Forelimb muscle (tissue), 1 donor: ENCODE measurements at places on chromosomes 13 and 19.

DNA sequence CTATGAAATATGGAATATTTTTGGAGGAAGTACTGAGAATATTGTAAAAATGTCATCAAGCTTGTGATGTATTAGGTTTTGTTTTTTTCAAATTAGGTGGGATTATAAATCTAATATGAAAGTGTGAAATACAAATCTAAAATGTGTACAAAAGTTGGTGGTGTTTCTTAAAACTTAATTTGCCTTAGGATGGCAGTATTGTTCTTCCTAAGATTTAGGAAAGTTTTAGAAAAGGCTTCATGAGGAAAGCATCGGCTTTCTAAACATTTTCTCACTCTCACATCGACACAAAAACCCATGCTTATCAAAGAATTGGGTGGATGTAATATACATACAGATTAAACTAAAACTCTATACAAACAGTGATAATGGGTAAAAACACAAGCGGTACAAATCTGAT, 972.0 kb upstream of the PCDH20 start:
- no peak for DNase-seq

DNA sequence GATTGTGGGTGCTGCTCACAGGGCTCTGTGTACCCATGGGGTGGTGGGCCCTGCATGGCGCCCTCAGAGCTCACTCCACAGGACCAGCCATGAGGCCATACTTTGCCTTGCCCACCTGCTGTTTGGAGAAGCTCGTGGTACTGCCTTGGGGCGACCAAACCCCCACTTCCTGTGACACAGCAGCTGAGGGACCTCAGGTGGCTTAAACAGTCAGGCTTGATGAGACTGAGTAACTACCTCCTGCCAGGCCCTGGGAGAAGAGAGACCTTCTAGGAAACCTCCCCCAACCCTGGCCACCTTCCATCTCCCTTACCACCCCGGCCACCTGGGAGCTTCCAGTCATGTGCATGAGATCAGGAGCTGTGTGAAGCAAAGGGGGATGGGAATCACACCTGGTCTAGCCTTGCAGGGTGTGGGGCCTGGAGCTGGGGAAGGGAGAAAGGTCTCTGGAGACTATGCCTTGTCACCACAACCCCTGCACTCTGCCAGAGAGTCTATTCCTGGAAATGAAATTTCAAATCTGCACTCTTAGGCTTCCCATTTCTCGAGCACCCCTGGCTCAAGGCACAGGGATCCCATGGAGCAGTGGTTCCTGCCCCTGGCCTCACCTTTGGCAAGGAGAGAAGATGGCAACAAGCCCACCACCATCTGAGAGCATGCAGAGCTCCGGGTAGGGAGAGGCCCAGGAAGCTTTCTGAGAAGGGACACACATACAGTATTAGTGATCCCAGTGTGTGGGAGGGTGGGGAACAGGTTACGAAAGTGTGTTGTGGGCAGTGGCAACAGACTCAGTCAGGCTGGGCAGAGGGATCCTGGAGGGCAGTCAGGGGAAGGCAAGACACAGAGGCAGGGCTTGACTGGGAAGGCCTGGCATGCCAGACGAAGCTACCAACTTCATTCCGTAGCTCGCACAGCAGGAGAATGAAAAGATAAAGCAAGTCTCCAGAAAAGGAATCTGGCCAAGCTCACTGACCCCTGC, 125.0 kb downstream of the URI1 start:
- no peak for DNase-seq

- DNase-seq, result no peak
Measured at GRCh38 chr13:98142380-98143156, at the start of gene FARP1. Gene FARP1 (plus strand): TSS chr13:98143094. CDS start chr13:98213243, 70,149 bp downstream.

- no peak for DNase-seq
Measured at GRCh38 chr19:43625918-43626579, 6.6 kb upstream of the ZNF428 start.

DNA sequence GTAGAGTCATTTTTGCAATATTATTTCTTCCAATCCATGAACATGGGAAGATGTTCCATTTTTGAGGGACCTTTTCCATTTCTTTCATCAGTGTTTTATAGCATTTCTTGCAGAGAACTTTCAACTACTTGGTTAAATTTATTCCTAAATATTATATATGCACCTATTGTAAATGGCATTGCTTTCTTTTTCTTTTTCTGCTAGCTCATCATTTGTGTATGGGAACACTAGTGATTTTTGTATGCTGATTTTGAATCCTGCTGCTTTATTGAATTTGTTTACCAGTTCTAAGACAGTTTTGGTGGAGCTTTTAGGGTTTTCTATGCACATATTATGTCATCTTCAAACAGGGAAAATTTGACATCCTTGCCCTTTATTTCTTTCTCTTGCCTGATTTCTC, 7.2 kb upstream of the CYP4F2 start:
- DNase-seq, result no peak

- DNase-seq, result no peak
Measured at GRCh38 chr19:54231077-54231931, 8.5 kb upstream of the LILRB3 start.

DNA sequence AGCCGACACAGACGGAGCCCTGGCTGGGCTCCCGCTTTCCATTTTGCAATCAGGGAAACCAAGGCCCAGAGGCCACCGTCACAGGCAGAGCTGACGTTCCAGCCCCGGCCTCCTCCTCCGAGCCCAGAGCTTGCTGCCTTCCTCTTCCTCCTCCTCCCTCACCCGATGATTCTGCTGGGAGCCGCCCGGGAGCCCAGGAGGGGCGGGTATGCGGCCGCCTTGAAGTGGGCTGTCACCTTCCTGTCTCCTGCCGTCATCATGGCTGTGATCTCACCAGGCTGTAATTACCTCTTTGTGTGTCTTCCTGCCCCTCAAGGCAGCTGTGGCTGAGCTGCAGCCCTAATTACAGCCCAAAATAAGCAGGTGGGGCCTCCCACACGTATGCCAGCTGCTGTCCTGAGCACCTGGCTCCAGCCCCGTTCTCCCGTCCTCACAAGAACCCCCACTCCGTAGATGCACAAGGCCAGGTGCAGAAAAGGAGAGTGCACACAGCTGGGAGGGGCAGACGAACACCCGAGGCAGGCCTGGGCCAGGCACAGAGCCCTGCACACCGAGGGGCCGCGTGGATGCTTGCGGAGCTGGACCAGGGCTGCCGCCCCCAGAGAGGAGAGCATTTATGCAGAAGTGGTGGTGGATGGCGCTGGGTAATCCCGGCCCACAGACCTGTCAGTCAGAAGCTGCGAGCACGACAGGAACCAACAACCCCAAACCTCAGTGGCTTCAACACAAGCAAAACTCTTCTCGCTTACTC, 4.0 kb downstream of the TPGS1 start:
- DNase-seq, result no peak

DNA sequence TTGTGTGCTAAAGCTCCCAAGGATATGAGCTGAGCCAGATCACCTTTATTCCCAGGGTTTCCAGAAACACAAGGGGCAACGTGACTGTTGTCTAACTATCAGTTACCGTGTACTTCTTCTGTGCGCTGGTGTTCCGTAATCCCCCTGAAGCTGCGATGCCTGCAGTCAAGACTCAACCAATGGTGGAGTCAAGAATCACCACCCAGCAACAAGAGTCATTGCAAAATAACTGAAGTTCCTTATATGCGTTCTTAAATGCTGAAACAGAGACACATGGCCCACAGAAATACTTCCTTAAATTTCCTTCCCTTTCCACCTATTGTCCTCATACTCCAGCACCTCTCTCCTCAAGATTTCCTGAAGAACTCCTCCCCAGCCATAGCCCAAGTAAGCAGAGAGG, 200.2 kb downstream of the KATNAL1 start:
- DNase-seq, result no peak

DNA sequence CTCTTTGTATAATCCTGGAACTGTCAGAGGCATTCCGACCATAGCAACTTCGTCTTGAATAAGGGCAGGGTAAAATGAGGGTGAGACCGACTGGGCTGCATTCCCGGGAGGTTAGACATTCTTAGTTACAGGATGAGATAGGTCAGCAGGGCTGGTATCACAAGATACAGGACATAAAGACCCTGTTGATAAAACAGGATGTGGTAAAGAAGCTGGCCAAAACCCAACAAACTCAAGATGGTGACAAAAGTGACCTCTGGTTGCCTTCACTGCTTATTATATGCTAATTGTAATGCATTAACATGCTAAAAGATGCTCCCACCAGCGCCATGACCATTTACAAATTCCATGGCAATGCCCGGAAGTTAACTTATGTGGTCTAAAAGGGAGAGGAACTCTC, 27.7 kb upstream of the MBNL2 start:
- DNase-seq, result no peak

DNA sequence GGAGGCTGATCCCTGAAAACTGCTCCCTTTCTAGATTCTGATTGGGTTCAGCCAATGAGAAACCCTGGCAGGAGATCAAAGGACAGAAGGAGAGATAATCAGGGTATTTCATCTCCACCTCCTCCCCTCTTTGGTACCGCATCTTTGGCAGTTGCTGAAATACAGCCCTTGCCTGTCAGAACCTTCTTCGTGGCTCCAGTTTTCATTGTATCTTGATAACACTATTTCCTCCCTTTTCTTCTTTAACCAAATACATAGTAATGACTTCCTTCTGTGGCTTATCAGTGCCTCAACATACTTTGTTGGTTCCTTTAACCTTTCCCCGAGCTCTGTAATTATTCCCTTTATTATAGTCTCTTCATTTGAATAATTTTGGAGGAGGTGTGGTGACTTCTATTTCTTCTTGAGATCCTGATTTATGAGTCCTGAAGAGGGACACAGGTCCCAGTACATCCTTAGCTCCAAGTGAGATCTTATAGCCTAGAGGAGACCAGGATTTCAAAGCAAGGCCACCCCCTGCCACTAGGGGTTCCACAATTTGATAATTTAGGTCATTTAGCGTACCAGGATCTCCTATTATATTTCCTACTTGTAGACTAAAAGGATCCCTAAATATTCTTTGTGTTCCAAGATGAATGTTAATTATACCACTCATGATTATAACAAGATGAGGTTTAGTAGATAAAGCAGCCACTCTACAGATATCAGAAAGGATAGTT, 98.0 kb downstream of the EDNRB start:
- no peak for DNase-seq

DNA sequence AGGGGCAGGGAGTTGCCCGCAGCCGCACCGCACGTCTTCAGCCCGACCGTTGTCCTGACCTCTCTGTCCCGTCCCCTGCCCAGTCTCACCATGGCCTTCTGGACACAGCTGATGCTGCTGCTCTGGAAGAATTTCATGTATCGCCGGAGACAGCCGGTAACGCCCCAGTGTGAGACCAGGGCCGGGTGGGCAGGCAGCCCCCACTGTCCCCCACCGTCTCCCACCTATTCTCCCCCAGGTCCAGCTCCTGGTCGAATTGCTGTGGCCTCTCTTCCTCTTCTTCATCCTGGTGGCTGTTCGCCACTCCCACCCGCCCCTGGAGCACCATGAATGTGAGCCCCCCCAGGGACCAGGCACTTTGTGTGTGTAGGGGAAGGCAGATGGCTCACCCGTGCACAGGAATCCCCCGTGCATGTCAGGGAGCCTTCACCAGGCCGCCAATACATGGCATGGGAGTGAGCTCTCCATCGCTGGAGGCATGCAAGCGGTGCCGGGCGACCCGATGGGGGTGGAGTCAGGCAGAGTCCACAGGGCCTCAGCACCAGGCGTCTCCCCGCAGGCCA, 1.4 kb downstream of the ABCA7 start:
- DNase-seq, result no peak

- DNase-seq, result no peak
Measured at GRCh38 chr13:111468037-111468959, 147.9 kb downstream of the TEX29 start.

GRCh38 chr13:94988654-94989053, 276.3 kb upstream of the SOX21 start:
- DNase-seq, result no peak

- no peak for DNase-seq
Measured at GRCh38 chr19:51971624-51972023, 15.0 kb downstream of the ZNF350 start.

GRCh38 chr19:1085053-1085658, 10.0 kb downstream of the POLR2E start:
- DNase-seq, result no peak

GRCh38 chr19:17335575-17335974, 920 bp upstream of the ANO8 start:
- DNase-seq, result no peak

GRCh38 chr19:28247243-28247642, 965.7 kb downstream of the UQCRFS1 start:
- DNase-seq, result no peak

DNA sequence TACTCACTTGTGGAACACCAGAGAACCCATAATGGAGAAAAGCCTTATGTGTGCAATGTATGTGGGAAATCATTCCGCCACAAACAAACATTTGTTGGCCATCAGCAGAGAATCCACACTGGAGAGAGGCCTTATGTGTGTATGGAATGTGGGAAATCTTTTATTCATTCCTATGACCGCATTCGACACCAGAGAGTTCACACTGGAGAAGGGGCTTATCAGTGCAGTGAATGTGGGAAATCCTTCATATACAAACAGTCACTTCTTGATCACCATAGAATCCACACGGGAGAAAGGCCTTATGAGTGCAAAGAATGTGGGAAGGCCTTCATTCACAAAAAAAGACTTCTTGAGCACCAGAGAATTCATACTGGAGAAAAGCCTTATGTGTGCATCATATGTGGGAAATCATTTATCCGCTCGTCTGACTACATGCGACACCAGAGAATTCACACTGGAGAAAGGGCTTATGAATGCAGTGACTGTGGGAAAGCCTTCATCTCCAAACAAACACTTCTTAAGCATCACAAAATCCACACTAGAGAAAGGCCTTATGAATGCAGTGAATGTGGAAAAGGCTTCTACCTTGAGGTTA, 10.9 kb downstream of the ZNF549 start:
- no peak for DNase-seq

DNA sequence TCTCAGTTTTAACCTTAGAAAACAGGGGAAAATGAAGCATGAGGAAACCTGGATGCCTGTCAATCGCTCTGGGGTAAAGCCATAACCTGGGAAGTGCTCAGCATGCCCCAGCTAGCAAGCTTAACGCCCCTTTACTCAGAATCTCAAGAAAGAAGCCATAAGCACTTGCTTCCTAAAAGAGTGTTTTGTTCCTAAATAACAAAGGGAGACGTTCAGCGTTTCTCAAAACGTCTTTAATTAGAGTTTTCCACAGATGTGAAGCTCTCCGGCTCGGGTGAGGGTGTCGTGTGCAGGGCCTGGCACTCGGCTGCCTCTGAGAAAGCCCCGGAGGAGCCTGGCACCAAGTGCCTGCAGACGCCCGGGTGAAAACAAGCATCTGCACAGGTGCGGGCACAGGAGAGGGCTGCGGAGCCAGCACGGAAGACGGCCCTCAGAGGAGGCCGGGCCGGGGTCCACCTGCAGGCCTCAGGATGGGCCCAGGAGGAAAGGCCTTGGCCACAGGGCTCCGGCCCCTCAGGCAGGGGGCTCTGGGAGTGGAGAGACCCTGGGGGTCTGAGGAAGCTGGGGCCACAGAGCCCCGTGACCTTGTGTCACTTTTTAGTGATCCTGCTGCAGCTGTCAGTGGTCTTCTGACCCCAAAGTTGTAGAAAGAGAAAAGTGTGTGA, 6.2 kb downstream of the GAS6 start:
- DNase-seq, result no peak
